CD4-positive, alpha-beta T cell treated with Interleukin-4 for 4 hours (primary cell): ENCODE measurements at places on chromosomes 4 and X.
A peak's percentile ranks its signal among the peaks of the same experiment; 100 is the strongest.

DNA sequence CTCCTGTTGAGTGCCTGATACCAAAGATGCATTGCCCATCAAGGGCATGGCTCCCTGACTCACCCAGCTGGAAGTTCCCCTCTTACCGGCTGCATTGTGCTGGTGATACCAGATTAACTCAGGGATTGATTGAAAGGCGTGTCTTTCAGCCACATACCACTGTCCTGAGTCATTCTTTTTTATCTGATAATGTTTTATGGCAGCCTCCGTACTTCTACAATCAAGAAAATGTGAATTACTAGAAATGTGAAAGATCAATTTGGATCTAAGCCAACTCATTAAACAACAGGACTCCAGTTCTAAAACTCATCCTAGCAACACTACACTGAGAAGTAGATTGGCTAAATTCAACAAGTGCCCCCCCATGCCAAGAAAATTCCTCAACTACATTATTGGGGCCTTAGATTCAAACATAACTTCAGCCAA lies 40.0 kb downstream of the TXK start:
- peak; percentile 9 for DNase-seq

- peak; percentile 0 for DNase-seq
These were observed at the start of gene CLIC2 for GRCh38 chrX:155334486-155335336. Gene CLIC2, minus strand, starts transcription at chrX:155334614. Its CDS starts 187 bp downstream, at chrX:155334427.

DNA sequence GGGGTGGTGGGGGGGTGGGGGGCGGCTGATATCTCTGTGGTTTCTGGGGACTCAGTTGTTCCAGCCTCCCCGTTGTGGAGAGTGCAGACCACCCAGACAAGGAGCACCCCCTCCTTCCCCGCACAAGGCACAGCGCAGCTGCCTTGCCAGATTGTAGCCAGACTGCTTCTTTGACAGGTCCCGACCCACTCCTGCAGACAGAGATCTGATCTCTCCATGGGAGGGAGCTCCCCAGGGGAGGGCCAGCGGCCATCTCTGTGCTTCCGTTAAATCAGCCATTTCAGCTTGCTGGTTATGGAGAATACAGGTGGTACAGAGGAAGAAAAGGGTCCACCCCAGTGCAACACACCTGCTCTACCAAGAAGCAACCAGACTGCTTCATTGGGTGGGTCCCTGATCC lies 80.8 kb downstream of the FGF16 start:
- no peak for DNase-seq

GRCh38 chr4:107835406-107835805 lies 10.7 kb downstream of the SGMS2 start:
- no peak for DNase-seq

DNA sequence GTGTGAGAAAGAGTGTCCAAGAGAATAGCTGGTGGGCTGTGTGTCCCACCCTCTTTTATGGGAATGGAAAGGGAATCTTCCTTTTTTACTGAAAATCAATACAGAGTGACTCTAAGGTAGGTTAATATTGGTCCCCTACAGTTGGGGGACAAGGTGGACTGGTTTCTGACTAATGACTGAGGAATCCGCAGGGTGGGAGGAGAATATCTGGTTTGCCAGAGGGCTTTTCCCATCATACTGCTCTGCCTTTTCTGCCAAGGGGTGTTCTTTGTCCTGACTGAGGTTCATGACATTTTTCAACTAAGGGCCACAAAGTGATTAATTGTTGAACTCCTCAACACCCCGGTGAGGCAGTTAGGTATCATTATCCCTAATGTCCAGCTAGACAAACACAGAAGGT lies 261.6 kb downstream of the SPATA18 start:
- DNase-seq = no peak

DNA sequence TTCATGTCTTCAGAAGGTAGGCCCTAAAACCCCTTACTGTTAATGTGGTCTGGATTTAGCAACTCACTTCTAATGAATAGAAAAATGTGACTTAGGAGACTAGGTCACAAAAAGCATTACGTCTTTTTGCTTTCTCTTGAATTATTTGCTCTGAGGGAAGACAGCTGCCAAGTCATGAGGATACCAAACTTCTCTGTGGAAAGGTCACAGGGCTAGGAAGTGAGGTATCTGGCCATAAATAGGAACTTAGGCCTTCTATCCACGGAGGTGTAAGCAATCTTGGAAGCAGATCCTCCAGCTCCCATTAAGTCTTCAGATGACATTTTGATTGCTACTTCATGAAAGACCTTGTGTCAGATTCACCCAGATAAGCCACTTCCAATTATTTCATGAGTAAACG lies 120.6 kb downstream of the JADE1 start:
- DNase-seq = no peak

DNA sequence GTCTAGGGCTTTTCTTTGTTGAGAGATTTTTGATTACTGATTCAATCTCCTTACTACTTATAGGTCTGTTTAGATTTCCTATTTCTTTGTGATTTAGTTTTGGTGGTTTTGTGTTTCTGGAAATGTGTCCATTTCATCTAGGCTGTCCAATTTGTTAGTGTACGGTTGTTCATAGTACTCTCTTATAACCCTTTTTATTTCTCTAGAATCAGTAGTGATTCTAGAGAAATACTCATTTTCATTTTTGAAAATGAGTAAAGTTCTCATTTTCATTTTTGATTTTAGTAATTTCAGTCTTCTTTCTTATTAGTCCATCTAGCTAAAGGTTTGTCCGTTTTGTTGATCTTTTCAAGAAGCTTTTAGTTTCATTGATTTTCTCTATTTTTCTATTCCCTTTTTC lies 7.5 kb downstream of the IL13RA1 start:
- no peak for DNase-seq

DNA sequence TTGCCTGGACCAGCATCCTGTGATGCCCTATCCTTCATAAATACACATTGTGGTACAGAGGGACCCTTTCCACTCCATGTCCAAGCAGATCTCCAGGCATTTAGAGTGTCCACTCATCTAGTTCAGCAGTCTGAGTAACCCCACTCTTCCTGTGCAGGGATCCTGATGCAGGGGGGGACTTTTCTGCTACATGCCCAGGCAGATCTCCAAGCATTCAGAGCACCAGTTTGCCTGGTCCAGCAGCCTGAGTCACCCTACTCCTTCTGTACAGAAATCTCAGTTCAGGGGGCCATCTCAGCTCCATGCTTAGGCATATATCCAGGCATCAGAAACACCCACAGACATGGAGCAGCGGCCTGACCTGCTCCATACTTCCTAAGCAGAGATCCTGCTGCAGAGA lies 1089.8 kb downstream of the FAT4 start:
- DNase-seq = no peak

DNA sequence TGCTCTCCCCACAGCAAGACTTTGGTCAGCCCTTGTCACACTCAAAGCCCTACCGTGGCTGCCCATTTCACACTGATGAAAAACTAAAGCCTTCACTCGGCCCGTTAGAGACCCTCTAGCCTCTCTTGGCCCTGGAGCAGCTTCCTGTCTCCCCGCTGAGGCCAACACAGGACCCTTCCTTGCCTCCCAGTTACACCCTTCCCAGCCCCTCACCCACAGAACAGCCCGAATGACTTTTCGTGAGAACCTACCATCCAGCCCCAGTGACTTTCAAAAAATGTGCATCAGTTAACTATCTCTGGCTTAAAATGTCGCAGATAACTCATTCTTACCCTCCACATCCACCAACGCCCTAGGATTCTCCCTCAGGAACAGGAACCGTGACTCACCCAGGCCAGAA lies 756 bp upstream of the TAF9B start:
- no peak for DNase-seq

DNA sequence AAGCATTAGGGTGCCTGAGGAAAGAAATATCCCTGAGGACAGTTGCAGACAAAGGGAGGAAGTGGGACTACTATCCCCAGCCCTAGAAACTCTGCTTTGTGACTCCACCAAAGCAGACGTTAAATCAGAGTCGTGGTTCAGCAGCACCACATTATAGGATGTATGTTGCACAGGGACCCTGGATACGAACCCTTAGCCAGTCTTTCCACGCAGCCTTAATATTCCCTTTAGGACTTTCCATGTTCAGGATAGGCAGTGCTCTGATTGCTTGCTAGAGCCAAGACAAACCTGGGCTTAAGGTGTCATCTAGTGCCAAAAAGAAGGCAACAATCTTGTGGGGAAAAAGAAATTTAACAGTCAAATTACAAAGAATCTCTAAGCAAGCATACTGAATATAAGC lies 62.6 kb downstream of the MAD2L1 start:
- no peak for DNase-seq

DNA sequence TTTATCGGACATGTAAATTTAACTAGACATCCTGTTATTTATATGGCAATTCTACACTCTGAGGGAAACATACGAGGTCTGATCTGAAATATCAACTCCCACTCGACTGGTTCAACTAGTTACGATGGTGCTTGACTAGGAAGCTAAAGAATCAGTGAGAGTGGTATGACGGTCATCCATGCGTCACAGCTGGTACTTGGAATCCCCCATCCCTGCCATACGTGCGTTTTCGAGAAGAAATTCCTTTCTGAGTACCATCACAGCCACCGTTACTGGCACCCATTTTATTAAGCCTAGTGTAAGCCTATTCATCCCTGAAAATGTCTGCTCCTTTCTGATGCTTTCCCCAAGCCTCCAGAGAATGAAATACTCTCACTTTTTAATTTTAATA lies 695 bp upstream of the PIGA start:
- DNase-seq = peak; percentile 35

- no peak for DNase-seq
These were observed 244.5 kb upstream of the FSTL5 start for GRCh38 chr4:162408309-162408708.
